ENCODE measurements at places on chromosomes 2 and 18.

GRCh38 chr2:134758633-134759032 lies 39.8 kb upstream of the TMEM163 start:
- DNase-seq, result no peak

GRCh38 chr2:109385506-109385905 lies 228.3 kb downstream of the SEPTIN10 start:
- DNase-seq, result no peak

- no peak for DNase-seq
Measured at GRCh38 chr2:119469131-119469530, 37.5 kb downstream of the TMEM37 start.

- DNase-seq, result no peak
Measured at GRCh38 chr18:45783097-45784075, 42.1 kb upstream of the SIGLEC15 start.

DNA sequence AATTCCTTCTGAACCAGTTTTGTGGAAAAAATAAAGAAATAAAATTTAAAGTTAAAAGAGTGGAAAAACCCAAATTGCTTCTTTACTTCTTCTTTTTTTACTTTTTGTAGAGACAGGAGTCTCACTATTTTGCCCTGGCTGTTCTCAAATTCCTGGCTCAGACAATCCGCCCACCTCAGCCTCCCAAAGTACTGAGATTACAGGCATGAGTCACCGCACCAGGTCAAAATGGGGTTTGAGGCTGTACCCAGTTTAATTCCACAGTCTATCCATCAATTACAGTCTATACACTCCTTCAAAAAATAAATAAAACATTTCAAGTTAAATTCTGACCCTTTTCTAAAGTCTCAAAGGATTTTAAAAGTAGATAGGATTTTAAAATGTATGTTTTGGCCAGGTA lies 120.3 kb downstream of the FAM161A start:
- no peak for DNase-seq

GRCh38 chr2:169069341-169069740 lies at the start of gene DHRS9:
TSS of gene DHRS9 (plus strand) at chr2:169069563. CDS start at chr2:169081582, 12,019 bp downstream.
- no peak for DNase-seq

DNA sequence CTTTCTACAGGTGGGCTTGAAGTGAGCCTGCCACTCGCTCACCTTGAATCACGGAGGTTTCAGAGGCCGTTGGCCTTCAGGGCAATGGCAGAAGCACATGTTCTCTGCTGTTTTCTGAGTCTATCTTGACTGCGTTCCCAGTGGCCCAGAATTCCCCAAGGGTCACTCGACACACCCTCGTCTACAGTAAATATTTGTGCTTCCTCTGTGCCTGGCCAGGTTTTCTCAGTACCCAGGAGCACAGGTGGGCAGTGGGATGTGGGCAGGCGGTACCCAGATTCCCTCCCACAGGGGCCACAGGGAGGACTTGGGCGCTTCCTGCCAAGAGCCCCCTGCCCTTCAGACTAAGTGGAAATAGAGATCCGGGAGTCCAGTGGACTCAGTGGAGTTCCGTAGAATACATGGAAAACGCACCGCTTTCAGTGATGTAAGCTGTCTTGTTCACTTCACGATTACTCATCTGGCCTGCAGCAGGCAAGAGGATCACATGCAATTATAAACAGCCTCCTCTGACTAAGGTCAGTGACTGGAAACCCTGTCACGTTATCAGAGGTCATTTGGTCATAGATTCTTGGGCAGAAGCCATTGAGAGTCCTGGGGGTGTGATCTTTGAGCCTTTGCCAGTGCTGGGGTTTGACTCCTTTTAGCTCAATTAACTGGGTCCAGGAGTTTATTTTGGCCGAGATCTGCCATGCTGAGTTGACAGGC lies 179.8 kb downstream of the NEDD4L start:
- peak; percentile 60 for DNase-seq

GRCh38 chr2:240498958-240499260 lies 58.9 kb downstream of the ANKMY1 start:
- DNase-seq, result no peak

DNA sequence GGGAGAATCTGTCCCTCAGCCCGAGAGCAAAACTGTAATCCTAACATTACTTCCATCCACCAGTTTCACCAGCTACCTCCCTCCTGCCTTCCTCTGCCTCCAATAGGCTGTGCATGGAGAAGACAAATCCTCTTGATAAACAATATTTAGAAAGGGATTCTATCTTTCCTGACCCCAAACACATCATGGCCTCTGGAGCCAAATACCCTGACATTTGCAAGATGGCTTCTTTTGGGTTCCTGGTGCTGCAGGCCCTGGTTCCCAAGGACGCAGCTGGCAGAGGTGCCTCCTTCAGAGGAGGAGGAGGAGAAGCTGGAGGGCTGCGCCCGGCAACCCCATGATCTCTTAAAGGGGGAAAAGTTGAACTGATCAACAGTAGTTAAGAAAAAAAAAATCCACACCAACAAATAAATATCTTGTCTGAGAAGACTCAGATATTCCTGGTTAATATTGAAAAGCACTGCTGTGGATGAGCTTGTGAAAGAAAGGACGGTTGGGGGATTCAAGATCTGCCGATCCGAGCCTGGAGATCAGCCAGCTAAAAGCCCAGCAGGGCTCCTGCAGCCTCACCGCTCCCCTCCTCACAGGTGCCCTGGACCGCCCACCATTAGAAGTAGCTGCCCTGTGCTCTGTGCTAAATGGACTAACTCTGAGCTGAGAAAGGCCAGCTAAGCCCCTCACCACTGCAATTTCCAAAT lies 116.8 kb downstream of the MSH2 start:
- no peak for DNase-seq
